Sciatic nerve (tissue), 2 donors: ENCODE measurements at places on chromosomes 1 and 21. TPM values are rescaled to one million over a fixed set of nuclear protein-coding genes. Genes with fewer than 3 reads are reported as not detected.

DNA sequence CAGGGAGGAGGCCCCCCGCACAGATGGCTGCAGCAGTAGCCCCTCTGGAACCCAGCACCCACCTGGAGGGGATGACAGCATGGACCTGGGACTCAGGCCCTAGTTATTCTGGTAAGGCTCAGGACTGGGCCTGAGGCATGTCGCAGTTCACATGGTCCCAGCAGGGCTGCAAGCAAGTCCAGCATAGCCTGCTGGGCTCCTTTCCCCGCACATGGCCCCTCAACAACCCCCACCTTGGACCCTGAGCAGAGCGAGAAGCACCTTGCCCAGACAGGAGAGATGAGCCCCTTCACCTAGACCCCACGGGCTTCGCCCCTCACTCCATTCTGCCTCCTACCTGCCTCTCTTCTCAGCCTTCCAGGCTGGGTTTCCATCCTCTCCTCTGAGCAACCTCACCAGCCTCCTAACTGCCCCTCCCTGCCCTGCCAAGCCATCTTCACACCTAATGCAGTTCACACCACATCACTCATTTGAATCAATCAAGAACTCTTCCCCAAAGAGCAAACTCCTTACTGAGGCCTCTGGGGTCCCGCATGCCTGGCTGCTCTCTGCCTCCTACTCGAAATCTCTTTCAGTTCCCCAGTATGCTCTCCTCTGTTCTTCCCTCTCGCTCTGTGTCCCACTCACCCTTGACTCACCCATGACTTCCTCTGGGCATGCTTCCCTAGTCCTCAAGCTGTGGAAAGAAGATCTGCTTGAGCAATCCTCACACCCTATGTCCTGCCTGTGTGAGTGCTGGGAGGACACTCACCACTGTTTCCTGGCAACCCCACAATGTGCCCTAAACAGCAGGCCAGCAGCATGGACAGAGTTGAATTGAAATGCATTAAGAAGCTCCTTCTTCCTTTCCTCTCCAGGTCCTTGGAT, 9.4 kb upstream of the THEMIS2 start:
- no peak for DNase-seq

- no peak for DNase-seq
Measured at GRCh38 chr1:94434365-94435045, 16.3 kb downstream of the ABCD3 start.

DNA sequence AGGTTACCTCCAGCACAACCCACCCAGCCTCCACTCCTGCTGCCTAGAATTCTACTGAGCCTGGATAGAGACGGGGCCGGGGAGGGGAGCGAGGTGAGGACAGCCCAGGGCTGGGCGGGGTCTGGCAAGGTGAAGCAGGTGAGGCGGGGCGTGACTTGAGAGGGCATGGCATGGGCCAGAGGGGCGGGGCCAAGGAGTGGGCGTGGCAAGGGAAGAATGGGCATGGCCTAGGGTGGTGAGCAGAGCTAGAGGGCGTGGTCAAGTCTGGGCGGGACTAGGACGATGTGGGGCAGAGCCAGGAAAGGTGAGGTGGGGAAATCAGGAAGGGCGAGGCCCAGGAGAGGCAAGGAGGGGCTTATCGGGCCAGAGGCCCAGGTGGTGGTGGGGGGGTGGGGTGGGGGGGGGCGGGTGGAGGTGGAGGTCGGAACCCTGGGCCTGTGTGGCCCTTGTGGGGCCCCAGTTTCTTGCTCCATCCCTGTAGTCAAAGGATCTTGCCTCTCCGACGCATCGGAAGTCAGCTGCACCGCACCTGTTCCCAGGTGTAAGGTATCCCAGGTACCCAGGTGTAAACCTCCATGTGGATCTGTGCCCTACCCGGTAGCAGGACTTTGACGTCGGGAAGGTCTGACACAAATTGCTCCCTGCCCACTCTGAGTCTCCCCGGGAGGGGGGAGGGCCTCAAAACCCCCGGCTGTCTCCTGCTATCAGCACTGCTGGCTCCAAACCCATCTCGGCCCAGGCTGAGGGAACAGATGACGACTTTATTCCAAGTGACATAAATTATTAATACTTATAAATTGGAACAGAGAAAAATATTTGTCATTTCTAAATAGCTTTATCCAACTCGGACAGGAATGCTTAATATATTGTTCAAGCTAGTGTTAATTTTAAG, 32.9 kb upstream of the UTS2 start:
- DNase-seq, result no peak

DNA sequence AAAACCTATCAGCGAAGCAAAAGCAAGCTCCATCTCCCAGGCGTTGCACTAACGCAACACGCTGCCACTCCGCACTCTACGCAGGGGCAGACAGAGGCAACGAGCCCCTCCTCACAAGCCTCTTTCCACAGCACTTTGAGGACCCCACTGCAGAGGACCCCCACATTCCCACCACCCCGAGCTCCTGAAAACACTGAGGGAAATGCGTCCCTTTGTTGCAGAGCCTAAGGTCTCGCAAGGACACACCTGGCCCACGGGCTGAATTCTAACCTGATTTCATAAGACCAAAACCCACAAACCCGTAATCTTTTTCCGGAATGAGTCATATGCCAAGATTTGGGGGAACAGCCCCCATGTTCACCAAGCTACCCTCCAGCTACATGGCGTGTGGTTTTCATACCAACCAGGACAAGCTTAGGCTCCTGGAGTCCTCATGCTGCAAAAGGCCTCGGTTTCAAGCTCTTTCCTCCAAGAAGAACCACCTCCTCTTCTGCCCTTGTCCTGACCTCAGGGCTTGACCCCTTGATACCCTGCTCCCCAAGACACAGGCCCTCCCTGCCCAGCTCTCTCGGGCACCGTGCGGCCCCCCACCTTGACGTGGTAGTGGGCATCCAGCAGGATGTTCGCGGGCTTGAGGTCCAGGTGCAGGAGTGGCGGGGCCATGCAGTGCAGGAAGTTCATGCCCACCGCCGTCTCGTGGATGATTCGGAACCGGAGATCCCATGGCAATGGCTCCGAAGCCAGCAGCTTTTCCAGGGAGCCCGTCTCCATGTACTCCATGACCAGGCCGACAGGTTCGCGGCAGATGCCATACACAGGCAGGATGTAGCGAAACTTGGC, 10.7 kb downstream of the RIPK4 start:
- DNase-seq, result no peak

- DNase-seq, result no peak
Measured at GRCh38 chr1:205204552-205204951, 7.0 kb downstream of the DSTYK start.

DNA sequence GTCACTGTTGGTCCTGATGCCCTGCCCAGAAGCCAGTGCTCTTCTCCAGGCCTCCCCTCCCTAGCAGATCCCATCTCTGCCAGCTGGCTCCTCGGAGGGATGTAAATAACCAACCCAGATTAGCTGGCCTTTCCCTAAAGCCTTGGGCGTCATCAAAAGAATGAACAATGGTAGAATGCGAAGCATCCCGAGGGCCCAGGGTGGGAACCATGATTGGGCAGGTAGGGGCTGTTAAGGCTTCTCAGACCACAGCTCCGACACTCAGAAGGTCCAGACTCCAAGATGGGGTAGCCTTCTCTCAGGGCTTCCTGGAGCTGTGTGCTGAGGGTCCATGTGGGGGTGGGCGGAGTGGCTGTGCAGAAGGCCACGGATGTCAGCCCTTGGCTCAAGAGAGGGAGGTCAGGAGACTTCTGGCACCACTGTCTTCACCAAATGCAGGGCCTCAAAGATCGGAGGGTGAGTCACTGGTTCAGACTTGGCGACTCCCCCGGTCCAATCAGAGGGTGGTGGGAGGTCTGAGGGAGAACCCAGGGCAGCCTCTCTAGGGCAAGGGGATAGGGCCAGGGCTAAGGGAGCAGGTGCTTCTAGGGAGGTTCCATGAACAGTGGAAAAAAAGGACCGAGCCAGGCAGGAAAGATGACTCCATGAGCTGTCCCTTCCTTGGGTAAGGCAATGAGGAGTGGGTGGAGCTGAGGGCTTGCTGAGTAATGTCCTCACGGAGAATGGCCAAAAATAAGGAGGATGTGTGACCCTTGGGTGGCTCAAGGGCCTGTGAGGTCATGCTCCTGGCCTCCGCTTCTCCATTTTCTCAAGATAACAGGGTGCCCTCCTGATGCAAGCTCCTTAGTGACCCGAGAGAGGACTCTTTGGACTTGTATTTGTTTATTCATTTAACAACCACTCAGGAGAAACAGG, 58.4 kb upstream of the EPS8L3 start:
- no peak for DNase-seq

CRP gene
- 0.22 TPM for total RNA-seq

HSD3B2 gene
- not detected for total RNA-seq
